Posterior vena cava (tissue), 2 donors: ENCODE measurements at places on chromosomes 6 and 20. TPM values are rescaled to one million over a fixed set of nuclear protein-coding genes. Genes with fewer than 3 reads are reported as not detected.
A peak's percentile ranks its signal among the peaks of the same experiment; 100 is the strongest.

GRCh38 chr6:3371222-3371949 lies 85.5 kb downstream of the SLC22A23 start:
- DNase-seq = no peak

BLCAP gene
- 55.4 TPM for total RNA-seq

GRCh38 chr20:20366551-20366875 lies 1.4 kb upstream of the INSM1 start:
- DNase-seq = no peak

GRCh38 chr6:166774292-166774691 lies 147.2 kb upstream of the RPS6KA2 start:
- DNase-seq = peak; percentile 46

MEI4 gene
- total RNA-seq = 0.09 TPM

- no peak for DNase-seq
These were observed at the start of gene GSTA5 for GRCh38 chr6:52840763-52841585. Gene GSTA5, minus strand, starts transcription at chr6:52840813.

- DNase-seq = no peak
These were observed 89.8 kb downstream of the PREX1 start for GRCh38 chr20:48738094-48738398.

ZFP57 gene
- 0.24 TPM for total RNA-seq
